ENCODE measurements at places on chromosomes 1 and 21. TPM values are rescaled to one million over a fixed set of nuclear protein-coding genes. Genes with fewer than 3 reads are reported as not detected.

The RHD gene
- not detected for total RNA-seq

The PLCH2 gene
- total RNA-seq = 0.24 TPM

The DIO1 gene
- total RNA-seq = not detected

The LAMC2 gene
- 21.1 TPM for total RNA-seq

Data from A549 treated with Hydrocortisone at 1 μM for 4 hours (cell line).